ENCODE measurements at places on chromosomes 5 and 9.

- DNase-seq = no peak
These were observed 273.5 kb upstream of the CCNG1 start for GRCh38 chr5:163163858-163164257.

- DNase-seq = no peak
These were observed 43.5 kb downstream of the SARDH start for GRCh38 chr9:133694686-133695085.

GRCh38 chr5:151800532-151800931 is 28.8 kb downstream of the G3BP1 start:
- DNase-seq = no peak

DNA sequence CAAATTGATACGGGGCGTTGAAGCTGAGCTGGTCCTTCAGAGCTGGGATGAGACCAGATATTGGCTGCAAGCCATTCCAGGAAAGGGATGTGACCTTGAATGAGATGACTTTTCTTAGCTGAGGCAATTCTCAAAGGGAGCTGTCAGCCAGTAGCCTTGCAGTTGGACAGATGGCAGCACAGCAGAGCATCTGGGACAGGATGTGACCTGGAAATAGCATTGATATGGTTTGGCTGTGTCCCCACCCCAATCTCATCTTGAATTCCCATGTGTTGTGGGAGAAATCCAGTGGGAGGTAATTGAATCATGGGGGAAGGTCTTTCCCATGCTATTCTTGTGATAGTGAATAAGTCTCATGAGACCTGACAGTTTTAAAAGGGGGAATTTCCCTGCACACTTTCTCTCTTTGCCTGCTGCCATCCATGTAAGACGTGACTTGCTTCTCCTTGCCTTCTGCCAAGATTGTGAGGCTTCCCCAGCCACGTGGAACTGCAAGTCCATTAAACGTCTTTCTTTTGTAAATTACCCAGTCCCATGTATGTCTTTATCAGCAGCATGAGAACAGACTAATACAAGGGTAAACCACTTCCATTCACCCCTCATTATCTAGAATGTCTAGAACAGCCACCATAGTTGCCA is 19.8 kb upstream of the MTX3 start:
- no peak for DNase-seq

- DNase-seq = no peak
These were observed 122.6 kb downstream of the SAXO1 start for GRCh38 chr9:18910435-18910834.

GRCh38 chr9:104903609-104904008 is 24.3 kb downstream of the ABCA1 start:
- DNase-seq = no peak

GRCh38 chr5:145937432-145938250 is 1.3 kb downstream of the SH3RF2 start:
- no peak for DNase-seq

DNA sequence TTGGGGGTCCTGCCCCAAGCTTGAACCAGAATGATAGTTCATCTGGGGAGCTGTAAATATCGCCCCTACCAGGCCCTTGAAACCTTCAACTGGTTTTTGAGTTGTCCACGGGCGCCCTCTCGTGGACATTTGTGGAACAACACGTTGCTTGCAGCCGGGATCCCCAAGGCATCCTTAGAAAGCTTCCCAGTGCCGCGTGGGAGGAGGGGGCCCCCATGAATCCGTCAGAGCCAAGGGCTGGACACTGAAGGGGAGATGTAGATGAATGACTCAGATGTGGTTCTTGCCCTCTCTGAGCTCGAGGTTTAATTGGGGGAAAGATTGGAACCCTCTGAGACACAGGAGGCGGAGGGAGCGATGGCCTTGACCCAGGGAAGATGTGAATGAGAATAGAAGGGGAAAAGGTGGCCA is 31.8 kb upstream of the ORM1 start:
- peak; percentile 73 for DNase-seq

GRCh38 chr5:144284036-144284435 is 113.4 kb downstream of the KCTD16 start:
- no peak for DNase-seq
